Liver (tissue), 10 donors: ENCODE measurements at places on chromosomes 16 and 17. TPM values are rescaled to one million over a fixed set of nuclear protein-coding genes. Genes with fewer than 3 reads are reported as not detected.
A peak's percentile ranks its signal among the peaks of the same experiment; 100 is the strongest.

- no peak overlapping the region for H3K4me3 ChIP-seq
- peaks cover 34% of the 10 kb centered on the region for H3K4me1 ChIP-seq
- no peak for DNase-seq
These were observed 2.8 kb downstream of the IRX5 start for GRCh38 chr16:54933281-54934011.

DNA sequence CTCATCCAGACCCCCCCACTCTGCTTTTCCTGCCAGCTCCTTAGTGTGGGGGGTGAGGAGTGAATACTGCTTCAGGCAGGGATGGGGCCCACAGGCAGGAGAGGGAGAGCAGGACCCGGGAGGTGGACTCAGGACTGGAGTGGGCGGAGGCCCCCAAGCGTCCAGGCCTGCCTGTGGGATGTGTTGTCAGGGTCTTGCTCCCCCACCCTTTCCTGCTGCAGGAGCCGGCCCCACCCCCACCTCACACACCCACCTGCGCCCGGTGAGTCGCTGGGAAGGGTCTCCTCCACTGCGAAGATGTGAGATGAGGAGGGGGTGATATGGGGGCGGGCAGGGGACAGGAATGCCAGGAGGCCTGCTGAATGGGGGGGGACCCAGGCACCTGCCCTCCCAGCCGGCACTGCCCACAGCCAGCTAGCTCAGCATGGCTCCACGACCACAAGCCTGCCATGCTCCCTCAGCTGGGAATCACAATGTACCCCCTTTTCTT lies 1.1 kb downstream of the FAM171A2 start:
- peaks cover 12% of the 10 kb centered on the region for H3K4me1 ChIP-seq
- H3K4me3 ChIP-seq = no peak overlapping the region
- DNase-seq = no peak
- no peaks in the 10 kb centered on the region for H3K27me3 ChIP-seq
- H3K27ac ChIP-seq = no peak overlapping the region

Gene RUNDC3A
- not detected for total RNA-seq

Gene GNAO1
- total RNA-seq = 15.1 TPM

Gene HNF1B
- 1.6 TPM for total RNA-seq

Gene MT1G
- total RNA-seq = 2,353 TPM

DNA sequence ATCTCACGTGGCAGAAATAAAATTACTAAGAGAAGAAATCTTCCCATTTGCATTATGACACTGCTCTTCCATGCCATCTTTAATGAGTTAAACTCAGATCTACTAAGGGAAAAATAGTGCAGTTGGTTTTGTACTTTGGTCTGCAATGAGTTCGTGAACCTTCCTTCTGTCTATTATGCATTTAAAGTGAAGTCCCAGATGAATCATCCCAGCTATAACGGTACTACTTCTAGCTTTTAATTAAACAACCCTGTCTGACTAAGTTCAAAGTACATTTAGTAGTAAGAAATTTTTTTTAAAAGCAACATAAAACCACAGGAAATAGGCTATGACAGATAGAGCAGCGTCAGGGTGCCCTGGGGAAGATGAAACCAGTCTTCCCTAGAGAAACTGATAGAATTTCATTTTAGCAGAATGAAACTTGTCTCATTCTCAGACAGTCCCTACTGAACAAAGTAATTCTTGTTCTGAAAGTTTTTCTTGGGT lies 1.8 kb downstream of the TMIGD1 start:
- no peaks in the 10 kb centered on the region for H3K27me3 ChIP-seq
- no peaks in the 10 kb centered on the region for H3K36me3 ChIP-seq
- peaks cover 2% of the 10 kb centered on the region for H3K4me1 ChIP-seq

- peak overlapping the region; percentile 70 for H3K4me3 ChIP-seq
- H3K4me1 ChIP-seq = peaks cover 11% of the 10 kb centered on the region
- H3K27me3 ChIP-seq = no peaks in the 10 kb centered on the region
- no peak for DNase-seq
These were observed 1.2 kb downstream of the IRF8 start for GRCh38 chr16:85900027-85900792.

Gene CCL3
- 5.6 TPM for total RNA-seq

DNA sequence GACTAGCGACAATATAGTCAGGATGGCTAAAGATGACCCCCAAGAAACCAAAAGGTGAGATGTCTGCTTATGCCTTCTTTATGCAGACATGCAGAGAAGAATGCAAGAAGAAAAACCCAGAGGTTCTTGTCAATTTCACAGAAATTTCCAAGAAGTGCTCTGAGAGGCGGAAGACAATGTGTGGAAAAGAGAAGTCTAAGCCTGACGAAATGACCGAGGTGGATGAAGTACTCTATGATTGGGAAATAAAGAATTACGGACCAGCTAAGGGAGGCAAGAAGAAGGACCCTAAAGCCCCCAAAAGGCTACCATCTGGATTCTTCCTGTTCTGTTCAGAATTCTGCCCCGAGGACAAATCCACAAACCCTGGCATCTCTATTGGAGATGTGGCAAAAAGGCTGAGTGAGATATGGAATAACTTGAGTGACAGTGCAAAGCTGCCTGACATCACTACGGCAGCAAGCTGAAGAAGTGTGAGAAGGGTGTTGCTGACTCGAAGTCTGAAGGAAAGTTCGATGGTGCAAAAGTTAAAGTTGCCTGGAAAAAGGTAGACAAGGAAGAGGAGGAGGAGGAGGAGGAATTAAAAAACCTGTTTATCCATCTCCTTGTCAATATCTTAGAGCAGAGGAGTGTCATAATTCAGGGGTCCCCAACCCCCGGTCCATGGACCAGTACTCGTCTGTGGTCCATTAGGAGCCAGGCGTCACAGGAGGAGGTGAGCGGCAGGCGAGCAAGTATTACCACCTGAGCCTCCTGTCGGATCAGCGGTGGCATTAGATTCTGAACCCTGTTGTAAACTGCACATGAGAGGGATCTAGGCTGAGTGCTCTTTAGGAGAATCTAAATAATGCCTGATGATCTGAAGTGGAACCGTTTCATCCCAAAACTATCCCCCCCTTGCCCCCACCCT lies 25.1 kb upstream of the ADGRG1 start:
- no peaks in the 10 kb centered on the region for H3K27me3 ChIP-seq
- peaks cover 21% of the 10 kb centered on the region for H3K4me1 ChIP-seq
- no peaks in the 10 kb centered on the region for H3K36me3 ChIP-seq
- H3K27ac ChIP-seq = no peak overlapping the region

GRCh38 chr16:84022644-84023043 lies 20.0 kb downstream of the SLC38A8 start:
- H3K4me1 ChIP-seq = no peaks in the 10 kb centered on the region
- no peaks in the 10 kb centered on the region for H3K36me3 ChIP-seq
- H3K27me3 ChIP-seq = no peaks in the 10 kb centered on the region
- DNase-seq = no peak
- H3K4me3 ChIP-seq = no peak overlapping the region

Gene MYH1
- not detected for total RNA-seq

GRCh38 chr17:16879686-16880085 lies 92.2 kb downstream of the TNFRSF13B start:
- no peaks in the 10 kb centered on the region for H3K27me3 ChIP-seq
- no peaks in the 10 kb centered on the region for H3K4me1 ChIP-seq
- no peak overlapping the region for H3K4me3 ChIP-seq
- no peak overlapping the region for H3K27ac ChIP-seq
- DNase-seq = no peak

- peaks cover 9% of the 10 kb centered on the region for H3K4me1 ChIP-seq
- H3K27ac ChIP-seq = no peak overlapping the region
- DNase-seq = no peak
- no peaks in the 10 kb centered on the region for H3K36me3 ChIP-seq
- H3K27me3 ChIP-seq = no peaks in the 10 kb centered on the region
These were observed 58.0 kb upstream of the MRTFB start for GRCh38 chr16:14013145-14013570.

Gene RASL10B
- 0.42 TPM for total RNA-seq

Gene SMIM5
- total RNA-seq = 54.9 TPM

DNA sequence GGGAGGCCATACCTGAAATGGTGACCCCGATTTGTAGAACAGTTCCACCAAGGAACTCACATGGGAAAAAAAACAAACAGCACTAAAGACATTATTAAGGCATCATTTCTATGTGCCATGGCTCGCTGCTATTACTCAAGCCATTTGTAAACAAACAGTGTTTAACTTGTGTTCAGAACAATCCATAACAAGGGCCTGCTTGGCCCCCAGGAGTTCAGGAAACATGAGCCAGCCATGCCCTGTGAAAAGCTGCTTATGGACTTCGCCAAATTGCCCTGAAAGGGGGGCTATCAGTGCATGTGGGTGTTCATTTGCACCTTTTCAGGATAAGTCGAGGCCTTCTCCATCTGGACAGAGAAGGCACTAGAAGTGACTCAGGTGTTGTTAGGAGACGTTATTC lies 8.0 kb downstream of the POLR3K start:
- peaks cover 15% of the 10 kb centered on the region for H3K4me1 ChIP-seq
- no peak for DNase-seq
- no peak overlapping the region for H3K4me3 ChIP-seq
- H3K36me3 ChIP-seq = peaks cover 6% of the 10 kb centered on the region
- no peaks in the 10 kb centered on the region for H3K27me3 ChIP-seq
- H3K27ac ChIP-seq = no peak overlapping the region

- H3K27me3 ChIP-seq = no peaks in the 10 kb centered on the region
- H3K36me3 ChIP-seq = peaks cover 34% of the 10 kb centered on the region
- H3K4me1 ChIP-seq = peaks cover 15% of the 10 kb centered on the region
- no peak overlapping the region for H3K4me3 ChIP-seq
These were observed 7.9 kb downstream of the ZNF213 start for GRCh38 chr16:3142770-3143169.

- H3K4me3 ChIP-seq = no peak overlapping the region
- no peaks in the 10 kb centered on the region for H3K27me3 ChIP-seq
- H3K4me1 ChIP-seq = no peaks in the 10 kb centered on the region
- DNase-seq = no peak
- no peak overlapping the region for H3K27ac ChIP-seq
These were observed 13.0 kb upstream of the MPHOSPH6 start for GRCh38 chr16:82183004-82183397.

- DNase-seq = no peak
- peaks cover 4% of the 10 kb centered on the region for H3K4me1 ChIP-seq
- no peaks in the 10 kb centered on the region for H3K36me3 ChIP-seq
- no peak overlapping the region for H3K4me3 ChIP-seq
These were observed 270.7 kb upstream of the SOX9 start for GRCh38 chr17:71849783-71850768.

DNA sequence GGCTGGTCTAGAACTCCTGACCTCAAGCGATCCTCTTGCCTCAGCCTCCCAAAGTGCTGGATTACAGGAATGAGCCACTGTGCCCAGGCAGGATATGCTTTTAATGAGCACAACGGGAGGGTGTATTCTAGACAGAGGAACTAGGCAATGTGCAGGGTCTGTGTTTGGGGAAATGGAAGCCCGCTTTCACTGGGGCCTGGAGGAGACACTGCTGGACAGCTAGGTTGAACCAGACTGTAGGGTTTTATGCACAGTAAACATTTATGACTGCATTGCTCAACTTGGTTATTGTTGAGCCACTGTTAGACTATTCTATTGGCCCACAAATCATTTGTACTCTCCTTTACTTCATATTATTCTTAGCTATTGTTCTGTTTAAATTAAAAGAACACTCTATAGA lies 10.2 kb upstream of the SIAH1 start:
- H3K27ac ChIP-seq = no peak overlapping the region
- H3K4me1 ChIP-seq = no peaks in the 10 kb centered on the region
- H3K4me3 ChIP-seq = no peak overlapping the region
- no peaks in the 10 kb centered on the region for H3K36me3 ChIP-seq
- no peak for DNase-seq

DNA sequence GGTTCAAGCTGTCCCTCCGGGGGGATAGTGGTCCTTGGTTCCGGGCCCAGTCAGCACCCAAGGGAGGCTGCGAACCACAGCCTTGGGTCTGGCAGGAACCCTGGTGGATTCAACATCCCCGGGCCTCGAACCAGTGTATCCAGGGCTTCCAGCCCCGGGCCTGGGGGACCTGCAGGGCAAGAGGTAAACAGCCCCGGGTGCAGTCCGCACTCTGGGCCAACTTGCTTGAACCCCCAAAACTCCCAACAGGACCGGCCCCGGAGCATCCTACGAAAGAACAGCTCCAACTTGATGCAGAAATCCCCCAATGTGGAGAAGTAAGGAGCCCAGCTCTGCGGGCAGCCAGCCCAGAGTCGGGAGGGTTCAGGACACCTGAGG lies 1.5 kb upstream of the NEURL4 start:
- H3K4me3 ChIP-seq = no peak overlapping the region
- no peak for DNase-seq
- H3K4me1 ChIP-seq = peaks cover 8% of the 10 kb centered on the region
- H3K27ac ChIP-seq = peak overlapping the region; percentile 65
- H3K36me3 ChIP-seq = peaks cover 2% of the 10 kb centered on the region

Gene TLCD3B
- total RNA-seq = not detected

GRCh38 chr17:79609673-79610645 lies 892 bp downstream of the RBFOX3 start:
- H3K36me3 ChIP-seq = no peaks in the 10 kb centered on the region
- H3K27ac ChIP-seq = no peak overlapping the region
- H3K27me3 ChIP-seq = peaks cover 5% of the 10 kb centered on the region

DNA sequence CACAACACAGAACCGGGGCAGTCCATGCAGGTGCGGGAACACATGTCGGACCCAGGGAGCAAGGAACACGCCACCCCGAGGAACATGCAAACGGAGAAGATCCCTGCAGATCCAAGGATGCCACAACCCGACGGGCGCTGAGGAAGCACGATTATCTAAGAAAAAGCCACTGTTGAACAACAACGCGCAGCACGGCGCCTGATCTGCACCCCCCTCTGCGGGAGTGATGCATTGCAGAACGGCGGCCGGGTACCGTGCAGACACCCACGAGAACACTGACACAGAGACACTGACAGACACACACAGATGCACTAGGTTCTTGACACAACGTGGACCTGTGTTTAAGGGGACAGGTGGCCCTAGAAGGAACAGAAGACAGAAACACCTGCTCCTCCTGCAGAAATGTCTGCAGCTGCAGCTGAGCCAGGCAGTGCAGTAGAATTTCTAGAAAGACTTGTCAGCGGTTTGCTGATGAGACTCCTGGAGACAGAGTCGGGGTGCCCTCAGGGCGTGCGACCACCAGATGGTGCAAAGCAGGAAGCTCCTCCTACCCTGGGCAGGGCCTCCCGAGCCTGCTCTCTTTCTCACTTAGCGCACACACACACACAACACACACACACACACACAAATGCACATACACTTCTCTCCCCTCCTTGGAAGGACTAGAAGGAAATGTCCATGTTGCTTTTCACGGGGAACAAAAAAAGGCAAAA lies 7.5 kb downstream of the NPTX1 start:
- H3K4me3 ChIP-seq = no peak overlapping the region
- H3K4me1 ChIP-seq = no peaks in the 10 kb centered on the region
- no peak for DNase-seq
- H3K36me3 ChIP-seq = no peaks in the 10 kb centered on the region
- H3K27ac ChIP-seq = no peak overlapping the region

- no peaks in the 10 kb centered on the region for H3K36me3 ChIP-seq
- DNase-seq = no peak
- no peaks in the 10 kb centered on the region for H3K4me1 ChIP-seq
- no peak overlapping the region for H3K4me3 ChIP-seq
These were observed 37.7 kb downstream of the SCNN1B start for GRCh38 chr16:23339787-23340186.
